CD4-positive, alpha-beta T cell treated with Interleukin-6 at 100 ng/mL for 8 hours (primary cell): ENCODE measurements at places on chromosomes 4 and X.
A peak's percentile ranks its signal among the peaks of the same experiment; 100 is the strongest.

- no peak for DNase-seq
Observed at GRCh38 chrX:133645256-133645655, 230.0 kb upstream of the GPC4 start.

- DNase-seq: no peak
Observed at GRCh38 chr4:82753725-82754410, 44.7 kb downstream of the SCD5 start.

DNA sequence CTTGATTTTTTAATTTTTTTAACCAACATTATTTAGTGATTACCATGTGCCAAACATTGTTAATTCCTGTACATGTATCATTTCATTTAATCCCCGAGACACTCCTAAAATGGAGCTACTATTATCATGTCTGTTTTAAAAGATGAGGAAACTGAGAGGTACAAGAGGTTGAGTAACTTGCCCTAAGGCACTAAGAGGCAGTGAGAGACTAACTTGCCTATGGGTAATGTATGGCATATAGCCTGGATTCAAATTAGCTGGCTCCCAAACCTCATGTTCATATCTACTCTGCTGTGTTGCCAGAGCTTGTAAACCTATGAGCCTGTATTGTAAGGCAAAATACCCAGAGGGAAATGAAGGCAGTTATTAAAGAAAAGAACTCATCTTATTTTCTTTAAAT lies 443.6 kb downstream of the IL15 start:
- no peak for DNase-seq

DNA sequence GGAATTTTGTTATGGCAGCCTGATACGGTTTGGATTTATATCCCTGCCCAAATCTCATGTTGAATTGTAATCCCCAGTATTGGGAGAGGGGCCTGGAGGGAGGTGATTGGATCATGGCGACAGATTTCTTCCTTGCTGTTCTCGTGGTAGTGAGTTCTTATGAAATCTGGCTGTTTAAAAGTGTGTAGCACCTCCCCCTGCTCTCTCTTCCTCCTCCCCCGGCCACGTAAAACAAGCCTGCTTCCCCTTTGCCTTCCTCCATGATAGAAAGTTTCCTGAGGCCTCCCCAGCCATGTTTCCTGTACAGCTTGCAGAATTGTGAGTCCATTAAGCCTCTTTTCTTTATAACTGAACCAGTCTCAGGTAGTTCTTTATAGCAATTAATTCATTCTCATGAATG lies 37.9 kb downstream of the SUPT20HL2 start:
- no peak for DNase-seq

DNA sequence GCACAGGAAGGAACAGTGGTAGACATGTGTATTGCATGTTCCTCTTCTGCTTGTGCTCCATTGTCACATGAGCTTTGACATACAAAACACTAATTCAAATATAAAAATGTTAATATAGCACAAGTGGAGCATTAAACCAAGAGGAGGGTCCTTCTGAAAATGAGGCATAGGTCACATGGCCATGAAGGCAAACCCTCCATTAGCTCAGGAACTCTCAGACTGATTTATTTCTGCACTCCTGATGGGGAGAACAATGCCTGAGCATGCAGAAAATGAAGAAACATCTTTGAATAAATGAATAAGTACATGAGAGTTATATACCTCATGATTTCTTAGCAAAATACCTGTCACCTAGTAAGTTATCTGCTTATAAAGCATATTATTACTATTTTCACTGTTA lies 769.2 kb upstream of the EPHA5 start:
- DNase-seq: no peak

DNA sequence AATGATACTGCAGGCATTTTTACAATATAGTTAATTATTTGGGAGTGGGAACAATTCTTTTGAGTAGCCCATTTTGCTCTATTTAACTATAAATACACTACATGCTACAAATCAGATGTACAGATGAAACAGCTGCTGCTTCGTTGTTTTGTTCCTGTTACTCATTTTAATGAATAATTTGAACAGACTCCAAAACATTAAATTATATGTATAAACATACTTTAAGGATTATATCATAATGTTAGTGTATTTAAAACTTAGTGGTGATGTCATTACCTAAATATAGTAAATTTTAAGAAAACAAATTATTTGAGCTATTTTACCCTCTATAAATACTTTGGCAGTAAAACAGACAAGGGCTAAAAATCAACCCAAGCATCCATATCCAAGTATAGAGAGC lies 60.7 kb downstream of the GAB1 start:
- no peak for DNase-seq

DNA sequence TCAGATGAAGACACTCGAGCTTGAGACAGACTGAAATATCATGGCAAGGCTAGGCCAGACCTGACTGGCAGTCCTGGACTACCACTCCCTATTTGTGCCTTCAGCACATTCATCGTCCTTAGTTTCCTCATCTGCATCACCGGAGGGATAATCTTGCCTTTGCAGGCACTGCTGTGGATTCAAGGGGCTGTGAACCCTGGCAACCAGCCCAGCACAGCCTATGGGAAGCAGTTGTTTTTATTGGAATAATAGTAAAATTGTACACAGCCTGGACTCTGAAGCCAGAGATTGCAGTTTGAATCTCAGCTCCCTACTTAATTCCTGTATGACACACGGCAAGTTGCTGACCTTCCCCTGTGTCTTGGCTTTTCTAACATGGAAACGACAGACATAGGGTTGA lies 161.0 kb downstream of the NSUN7 start:
- DNase-seq: no peak

DNA sequence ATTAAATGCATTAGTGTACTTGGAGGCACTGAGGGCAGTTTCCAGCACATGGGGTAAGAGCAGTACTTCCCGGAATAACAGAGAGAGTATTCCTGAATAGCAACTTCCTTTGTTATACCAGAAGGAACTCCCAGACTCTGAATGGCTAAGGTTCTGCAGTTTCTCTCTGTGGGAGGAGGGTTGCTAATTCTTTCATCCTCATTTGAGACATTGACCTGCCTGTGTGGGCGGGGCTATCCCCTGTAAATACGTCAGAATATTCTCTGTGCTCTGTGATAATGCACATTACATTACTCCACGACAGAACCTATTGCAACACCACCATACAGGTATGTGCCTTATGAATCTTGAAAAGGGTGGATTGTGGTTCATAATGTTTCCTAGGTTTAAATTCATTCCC lies 52.7 kb downstream of the SPINK2 start:
- DNase-seq: no peak

GRCh38 chr4:161291222-161291621 lies 872.6 kb downstream of the FSTL5 start:
- DNase-seq: no peak

GRCh38 chr4:42151568-42152506 lies 618 bp downstream of the BEND4 start:
- DNase-seq: peak; percentile 12

DNA sequence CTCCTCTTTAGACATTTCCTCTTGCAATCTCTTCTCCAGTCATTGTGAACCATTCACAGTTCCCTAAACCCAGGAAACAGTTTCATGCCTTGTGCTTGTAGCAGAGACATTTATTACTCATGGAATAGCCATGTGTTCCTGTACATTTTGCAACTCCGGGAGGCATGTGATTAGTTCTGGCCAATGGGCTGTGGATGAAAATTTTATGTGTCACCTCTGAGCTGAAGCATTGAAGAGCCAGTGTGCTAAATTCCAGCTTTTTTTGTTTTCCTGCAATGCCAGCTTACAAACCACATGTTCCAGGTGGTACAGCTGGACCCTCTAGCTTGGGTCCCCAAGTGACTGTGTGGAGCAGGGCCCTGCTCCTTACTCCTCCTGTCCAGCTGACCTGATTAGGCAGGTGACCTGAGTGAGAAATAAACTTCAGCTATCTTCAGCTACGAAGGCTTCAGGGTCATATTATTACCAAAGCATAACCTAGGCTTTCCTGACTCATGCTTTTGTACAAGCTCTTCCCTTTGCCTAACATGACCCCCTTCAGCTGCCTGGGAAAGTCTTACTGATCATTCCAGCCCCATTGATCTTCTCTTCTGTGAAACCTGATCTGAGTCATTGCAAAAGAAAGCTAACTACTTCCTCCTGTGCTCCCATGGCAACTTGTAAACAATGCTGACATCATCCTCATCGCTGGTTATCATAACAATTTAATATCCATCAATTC lies 200.4 kb downstream of the PTTG2 start:
- peak; percentile 57 for DNase-seq

GRCh38 chr4:86414686-86415085 lies 54.8 kb upstream of the MAPK10 start:
- no peak for DNase-seq

- no peak for DNase-seq
Observed at GRCh38 chrX:70907900-70908299, 611 bp downstream of the TEX11 start.

DNA sequence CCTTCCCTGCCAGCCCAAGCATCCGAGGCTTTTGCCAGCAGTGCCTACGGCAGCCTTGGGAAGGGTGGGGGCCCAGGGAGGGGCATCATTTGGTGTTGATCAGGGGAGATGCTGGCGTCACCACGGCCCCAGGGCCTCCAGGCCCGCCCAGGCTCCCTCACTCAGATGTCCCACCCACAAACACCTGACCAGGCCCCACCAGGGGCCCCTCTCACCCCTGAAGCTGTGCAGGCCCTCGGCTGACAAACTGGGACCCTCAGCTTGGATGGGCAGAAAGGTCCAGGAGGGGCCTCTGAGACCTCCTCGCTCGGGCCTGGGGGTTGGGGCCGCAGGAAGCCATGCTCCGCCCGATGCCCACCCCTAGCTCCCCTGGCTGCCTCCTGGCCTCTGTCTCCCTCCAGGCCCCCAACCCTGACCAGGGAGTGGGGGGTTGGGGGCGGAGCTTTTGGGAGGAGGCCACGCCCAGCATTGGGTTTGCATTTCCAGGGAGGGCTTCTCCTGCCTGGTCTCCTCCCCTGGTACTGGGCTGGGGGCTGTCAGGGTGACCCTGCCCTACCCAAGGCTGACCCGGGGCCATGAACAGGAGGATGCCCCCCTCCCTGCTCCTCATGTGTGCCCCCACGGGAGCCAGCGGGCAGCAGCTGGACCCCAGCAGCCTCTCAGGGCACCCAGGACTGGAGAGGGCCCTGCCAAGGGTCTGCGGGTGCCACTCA lies 33.4 kb upstream of the SPON2 start:
- DNase-seq: no peak

- no peak for DNase-seq
Observed at GRCh38 chr4:128462103-128462783, 174.6 kb upstream of the PGRMC2 start.

- no peak for DNase-seq
Observed at GRCh38 chrX:40116925-40117324, 19.2 kb upstream of the BCOR start.

- no peak for DNase-seq
Observed at GRCh38 chr4:164109503-164109902, 615.0 kb downstream of the TMA16 start.

- no peak for DNase-seq
Observed at GRCh38 chrX:115487608-115488007, 73.4 kb upstream of the PLS3 start.

GRCh38 chrX:9847071-9847470 lies 60.8 kb downstream of the SHROOM2 start:
- no peak for DNase-seq

DNA sequence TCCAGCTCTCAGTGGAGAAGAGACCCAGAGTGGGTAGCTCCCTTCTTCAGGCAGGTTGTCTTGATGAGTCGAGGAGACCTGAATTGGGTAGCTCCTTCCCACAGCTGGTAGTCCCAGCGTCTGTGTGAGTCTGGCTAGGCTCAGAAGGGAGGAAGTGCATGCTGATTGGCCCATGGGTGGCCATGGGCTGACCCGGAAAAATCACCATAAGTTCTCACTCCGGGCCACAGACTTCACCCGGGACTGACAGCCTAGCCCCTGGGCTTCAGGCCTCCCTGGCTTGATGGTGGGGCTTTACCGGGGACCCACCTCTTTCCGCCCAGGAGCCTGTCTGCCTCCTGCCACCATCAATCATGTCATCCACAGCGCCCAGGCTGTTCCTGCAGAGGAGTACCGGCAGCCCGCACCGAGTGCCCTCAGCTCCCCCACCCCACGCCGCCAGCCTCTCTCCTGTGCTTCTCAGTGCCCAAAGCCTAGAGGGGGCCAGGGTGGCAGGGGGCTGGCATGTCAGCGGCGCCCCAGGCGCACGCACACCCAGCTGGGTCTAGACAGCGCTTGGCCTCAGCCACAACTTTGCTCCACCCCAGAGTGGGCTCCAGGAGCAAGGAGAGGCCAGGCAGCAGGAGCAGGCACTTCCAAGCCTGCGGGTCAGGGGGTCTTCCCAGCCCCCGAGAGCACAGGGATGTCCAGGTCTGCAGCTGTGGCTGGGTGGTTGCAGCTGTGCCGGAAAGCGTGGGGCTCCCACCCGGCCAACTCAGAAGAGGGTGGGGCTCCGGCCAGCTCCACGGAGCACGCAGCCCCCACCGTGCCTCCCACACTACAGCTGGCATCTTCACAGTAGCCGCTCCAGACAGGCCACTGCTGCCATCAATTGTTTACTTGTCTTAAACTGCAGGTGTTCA lies 16.1 kb upstream of the SAT1 start:
- DNase-seq: no peak

DNA sequence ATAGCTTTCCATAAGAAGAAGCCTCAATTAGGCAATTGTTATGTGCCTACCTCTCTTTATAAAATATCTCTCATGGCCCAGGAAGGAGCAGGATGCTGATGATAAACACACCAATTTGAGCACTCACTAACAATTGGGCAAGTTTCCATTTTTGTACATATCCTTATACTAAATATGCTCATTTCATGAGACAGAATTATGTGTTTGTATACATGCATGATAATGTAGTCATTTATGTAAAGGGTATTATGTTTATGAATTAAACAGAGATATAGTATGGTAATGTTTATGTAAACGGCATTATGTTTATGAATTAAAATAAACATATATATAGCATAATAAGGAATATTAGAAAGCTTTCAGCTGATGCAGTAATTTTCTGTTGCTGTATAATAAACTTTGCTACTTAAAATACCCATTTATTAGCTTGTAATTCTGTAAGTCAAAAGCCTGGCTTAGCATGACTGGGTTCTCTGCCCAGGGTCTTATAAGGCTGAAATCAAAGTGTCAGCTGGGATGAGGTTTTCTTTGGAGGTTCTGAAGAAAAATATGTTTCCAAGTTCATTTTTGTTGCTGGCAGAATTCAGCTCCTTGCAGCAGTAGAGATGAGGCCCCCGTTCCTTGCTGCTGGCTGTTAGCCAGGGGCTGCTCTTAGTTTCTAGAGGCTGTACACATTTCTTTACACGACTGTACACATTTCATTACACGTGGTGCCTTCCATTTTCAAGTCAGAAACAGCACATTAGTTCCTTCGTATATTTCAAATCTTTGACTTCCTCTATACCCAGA lies 89.0 kb downstream of the GLRA2 start:
- no peak for DNase-seq

- no peak for DNase-seq
Observed at GRCh38 chr4:173511787-173512361, 18.2 kb downstream of the HAND2 start.

GRCh38 chr4:126338548-126338947 lies 1023.8 kb downstream of the FAT4 start:
- no peak for DNase-seq
